Stimulated activated CD4-positive, alpha-beta T cell treated with anti-CD3 and anti-CD28 coated beads, Interleukin-12 subunit alpha, Interleukin-12 subunit beta, amount 100 ng/mL, for 24 hours (primary cell): ENCODE measurements at places on chromosomes 7 and 10.

DNA sequence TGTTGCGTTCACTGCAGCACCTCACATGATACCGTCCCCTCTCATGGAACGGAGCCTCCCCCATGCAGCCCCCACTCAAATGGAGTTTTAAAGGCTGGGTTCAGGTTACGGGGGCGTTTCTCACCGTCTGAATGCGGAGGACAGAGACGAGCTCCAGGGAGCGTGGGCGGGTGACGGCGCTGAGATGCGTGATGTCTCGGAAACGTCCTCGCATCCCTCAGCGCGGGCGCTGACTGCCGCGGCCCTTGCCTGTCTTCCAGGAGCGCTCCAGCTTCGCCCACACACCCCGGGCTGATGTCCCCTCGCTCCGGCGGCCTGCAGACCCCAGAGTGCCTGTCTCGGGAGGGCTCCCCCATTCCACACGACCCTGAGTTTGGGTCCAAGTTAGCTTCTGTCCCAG is 16.6 kb upstream of the AP5Z1 start:
- no peak for DNase-seq

- no peak for DNase-seq
Observed at GRCh38 chr7:48041653-48041970, 6.3 kb downstream of the C7orf57 start.

DNA sequence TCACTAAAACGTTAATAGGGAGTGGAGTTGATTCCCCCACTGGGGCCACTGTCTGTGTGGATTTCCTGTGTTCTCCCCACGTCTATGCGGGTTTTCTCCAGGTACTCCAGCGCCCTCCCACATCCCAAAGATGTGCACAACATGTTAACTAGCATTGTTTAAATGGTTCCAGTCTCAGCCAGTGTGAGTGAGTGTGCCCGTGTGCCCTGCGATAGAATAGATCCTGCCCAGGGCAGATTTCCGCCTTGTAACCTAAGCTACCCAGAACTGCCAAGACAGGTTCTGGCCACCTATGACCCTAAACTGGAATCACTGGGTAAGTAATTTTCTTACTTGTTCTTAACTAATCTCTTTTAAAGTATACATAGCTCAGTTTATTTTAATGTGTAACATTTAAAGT is 58.5 kb downstream of the CCDC6 start:
- DNase-seq = no peak

- DNase-seq = no peak
Observed at GRCh38 chr7:114478384-114478783, 63.8 kb downstream of the FOXP2 start.

DNA sequence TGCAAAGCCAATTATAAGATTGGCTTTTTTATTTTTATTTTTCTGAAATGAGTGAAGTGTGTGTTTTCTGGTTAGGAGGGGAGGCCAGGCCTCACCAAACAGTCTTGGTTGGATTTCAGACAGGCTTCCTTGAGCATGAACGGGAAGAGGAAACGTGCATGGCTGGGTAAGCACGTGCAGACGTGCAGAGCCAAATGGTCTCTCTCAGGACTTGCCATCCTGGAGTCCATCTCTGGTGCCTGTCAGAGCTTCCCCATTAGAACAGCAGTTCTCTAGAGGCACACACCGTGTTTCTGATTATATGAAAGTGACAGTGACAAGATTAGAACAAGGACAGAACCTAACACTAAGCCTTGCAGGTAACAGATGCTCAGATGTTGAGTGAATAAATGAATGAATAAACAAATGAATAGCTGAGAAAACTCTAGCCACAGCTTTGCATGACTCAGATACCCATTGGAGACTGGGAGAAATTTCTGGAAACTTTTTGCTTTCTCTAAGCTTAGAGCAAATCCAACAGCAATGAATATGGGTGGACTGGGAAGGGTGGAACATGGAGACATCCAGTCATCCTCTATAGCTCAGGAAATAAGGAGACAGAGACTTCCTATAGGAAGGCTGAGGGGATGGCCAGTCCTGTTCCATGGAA is 11.8 kb upstream of the CALD1 start:
- no peak for DNase-seq

DNA sequence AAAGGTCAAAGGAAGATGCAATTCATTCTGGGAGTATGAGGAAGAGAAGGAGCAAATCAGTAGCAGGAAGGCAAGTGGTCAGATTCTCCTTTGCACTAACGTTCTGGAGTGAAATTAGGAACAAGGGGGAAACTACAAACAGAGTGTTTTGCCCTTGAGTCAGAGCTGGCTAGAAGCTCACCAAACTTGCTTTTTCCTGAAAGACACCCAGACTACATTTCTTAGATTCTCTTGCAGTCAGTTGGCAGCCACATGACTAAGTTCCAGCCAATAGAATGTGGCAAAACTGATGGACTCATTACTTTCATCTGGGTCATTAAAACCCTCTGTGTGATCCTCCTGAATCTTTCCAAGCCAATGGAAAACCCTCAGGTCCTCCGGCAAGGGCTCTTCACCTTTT is 18.6 kb upstream of the DLX5 start:
- no peak for DNase-seq
